ENCODE measurements at places on chromosomes 11 and 22.

DNA sequence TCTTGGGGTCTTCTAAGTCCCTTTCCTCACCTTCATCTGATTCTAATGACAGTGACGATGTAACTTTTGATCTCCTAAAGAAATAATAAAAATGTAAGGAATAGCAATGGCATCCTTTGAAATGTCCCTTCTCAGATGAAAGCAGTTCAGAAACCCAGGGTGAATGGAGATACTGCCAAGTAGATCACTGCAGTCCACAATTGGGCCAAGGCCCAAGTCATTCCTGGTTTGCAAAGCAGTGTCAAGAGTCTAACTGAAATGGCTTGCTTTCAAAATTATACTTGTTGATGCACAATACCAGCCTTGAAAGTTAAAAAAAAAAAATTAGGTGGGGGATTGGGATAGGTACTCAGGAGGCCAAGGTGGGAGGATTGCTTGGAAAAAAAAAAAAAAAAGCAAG, 20.4 kb downstream of the ASCC2 start:
- DNase-seq, result no peak

DNA sequence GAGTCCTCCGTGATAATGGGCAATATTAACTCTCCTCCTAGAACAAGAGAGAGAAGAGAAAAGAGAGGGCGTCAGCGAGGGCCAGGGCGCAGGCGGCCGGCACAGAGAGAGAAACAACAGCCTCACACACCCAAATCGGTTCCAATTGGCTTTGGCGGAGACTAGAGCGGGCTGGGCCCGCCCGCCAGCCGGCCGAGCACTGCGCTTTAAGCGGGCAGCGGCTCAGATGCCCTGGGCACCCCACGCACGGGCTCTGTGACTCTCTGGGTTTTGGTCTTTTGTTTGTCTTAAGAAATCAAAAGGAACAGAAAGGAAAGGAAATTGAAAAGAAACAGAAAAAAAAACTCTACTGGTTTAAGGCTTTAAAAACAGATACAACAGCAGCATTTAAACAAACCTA, 17.0 kb downstream of the SLC22A12 start:
- DNase-seq, result no peak

GRCh38 chr11:96306071-96306470, 36.9 kb downstream of the MAML2 start:
- no peak for DNase-seq

GRCh38 chr11:2198621-2199365, 27.2 kb upstream of the TH start:
- no peak for DNase-seq

GRCh38 chr22:44211946-44212930, 31.5 kb downstream of the PARVG start:
- no peak for DNase-seq

DNA sequence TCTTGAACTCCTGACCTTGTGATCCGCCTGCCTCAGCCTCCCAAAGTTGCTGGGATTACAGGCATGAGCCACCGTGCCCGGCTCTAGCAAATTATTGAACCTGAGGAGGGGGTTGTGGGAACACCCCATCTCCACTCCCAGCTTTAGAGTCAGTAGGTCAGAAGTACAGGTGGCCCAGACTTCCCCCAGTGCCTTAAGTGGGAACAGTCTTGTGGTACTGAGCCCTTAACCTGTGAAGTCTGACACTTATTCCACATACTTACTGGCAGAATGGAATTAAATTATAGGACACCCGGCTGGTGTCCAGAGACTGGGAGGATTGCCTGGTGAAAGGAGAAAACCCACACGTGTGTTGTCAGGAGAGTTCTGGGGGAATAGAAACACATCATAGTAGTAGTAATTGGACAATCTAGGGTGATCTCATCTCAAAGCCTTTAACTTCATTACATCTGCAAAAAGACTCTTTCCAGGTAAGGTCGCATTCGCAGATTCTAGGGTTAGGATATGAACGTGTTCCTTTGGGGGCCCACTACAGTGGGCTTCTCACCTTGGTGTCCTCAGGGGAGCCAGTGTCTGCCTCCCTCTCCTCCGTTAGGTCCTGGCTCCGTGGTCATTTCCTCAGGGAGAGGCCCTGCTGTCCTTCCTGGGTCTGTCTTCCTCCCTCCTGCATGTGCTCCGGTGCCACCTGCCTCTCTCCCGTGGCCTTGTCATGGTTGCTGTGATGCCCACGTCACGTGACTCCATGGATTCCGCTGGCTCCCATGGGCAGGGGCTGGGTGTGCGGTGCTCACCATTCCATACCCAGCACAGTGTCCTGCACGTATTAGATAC, 63.8 kb downstream of the BCR start:
- DNase-seq, result no peak

GRCh38 chr22:28052825-28053269, 133.8 kb upstream of the PITPNB start:
- DNase-seq, result no peak

DNA sequence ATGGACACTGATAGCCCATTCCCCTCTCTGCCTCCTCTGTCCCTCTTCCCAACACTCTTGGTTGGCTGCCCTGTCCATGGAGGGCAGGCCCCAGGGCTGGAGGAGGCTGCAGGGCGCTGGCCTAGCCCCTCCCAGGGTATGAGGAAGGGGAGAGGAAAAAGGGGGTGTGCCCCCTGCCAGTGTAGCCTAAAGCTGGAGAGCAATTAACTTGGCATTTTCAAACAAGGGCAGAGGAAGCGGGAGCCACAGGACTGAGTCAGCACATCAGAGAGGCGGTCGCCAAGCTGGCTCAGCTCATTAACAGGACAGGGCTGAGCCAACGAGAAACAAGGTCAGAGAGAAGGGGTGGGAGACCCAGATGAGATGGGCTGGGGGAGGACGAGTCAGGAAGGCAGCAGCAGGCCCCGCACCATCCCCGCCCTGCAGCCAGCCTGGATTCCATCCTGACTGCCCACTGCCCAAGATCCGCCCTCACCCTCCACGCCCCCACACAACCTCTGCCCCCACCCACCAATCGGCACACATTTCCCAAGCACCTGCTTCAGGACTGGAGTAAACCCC, 76.3 kb downstream of the BUD13 start:
- no peak for DNase-seq

DNA sequence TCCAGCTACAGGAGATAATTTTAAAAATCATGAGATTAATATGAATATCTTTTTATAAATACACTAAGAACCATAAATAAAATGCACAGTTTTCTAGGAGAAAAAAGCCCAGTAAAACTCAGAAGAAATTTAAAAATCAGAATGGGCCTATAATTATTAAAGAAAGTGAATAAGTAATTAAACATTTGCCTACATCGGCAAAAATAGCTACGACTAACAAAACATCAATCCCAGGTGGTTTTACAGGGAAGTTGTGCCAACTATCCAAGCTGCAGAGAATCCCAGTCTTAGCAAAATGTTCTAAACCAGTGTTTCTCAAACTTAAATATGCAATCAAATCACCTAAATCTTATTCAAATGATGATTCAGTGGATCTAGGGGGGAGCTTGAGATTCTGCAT, 180.0 kb downstream of the TRIM29 start:
- DNase-seq, result no peak

DNA sequence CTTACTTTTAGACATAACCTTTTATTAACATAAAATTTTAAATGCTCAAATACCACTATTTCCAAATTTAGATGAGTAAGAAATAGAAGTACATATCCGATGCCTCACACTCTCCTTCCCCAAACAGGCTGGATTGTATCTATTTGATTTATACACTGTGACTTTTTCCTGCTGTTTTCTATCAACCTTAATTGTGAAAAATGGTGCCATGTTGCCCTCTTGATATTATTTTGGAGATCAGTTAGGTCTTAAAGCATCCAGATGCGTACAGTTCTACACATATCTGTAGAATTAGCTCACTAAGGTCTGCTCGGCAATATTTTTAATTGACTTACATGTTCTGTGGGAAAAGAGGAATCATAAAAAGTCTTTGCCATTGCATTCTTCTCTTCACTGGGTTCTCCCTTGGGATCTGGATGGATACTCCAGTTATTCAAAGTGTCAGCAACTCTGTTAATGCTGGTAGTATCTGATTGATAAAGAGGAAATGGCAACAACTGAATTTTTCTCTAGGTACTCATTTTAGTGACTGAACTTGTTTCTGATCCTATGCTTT, 27.2 kb downstream of the EIF3M start:
- no peak for DNase-seq

GRCh38 chr11:63709336-63709884, 28.1 kb downstream of the RTN3 start:
- no peak for DNase-seq

- no peak for DNase-seq
Measured at GRCh38 chr22:36472689-36473088, 8.8 kb downstream of the TXN2 start.

- no peak for DNase-seq
Measured at GRCh38 chr22:48106215-48106614, 1343.8 kb downstream of the TBC1D22A start.

GRCh38 chr11:67614730-67615714, 8.3 kb downstream of the NDUFV1 start:
- DNase-seq, result no peak

DNA sequence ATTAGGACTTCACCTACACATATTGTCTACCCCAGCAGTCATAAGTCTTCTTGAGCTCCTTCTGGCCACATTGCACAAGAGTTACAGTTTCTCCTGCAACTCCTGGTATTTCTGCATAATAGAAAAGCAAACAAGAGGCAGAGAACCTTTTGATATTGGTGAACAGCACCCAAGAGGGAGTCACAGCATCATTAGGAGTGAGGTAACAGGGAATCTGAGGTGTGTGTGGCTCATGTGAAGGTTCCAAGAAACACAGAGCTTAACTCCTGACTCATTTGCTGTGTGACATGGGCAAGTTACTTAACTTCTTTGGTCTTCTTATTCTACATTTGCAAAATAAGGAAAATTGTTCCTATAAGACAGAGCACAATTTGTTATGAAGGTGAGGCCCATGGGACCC, 374.6 kb downstream of the INSC start:
- DNase-seq, result no peak

- DNase-seq, result no peak
Measured at GRCh38 chr11:62012451-62012831, 45.0 kb upstream of the FTH1 start.

- no peak for DNase-seq
Measured at GRCh38 chr11:27465629-27466028, 7.0 kb downstream of the LGR4 start.

DNA sequence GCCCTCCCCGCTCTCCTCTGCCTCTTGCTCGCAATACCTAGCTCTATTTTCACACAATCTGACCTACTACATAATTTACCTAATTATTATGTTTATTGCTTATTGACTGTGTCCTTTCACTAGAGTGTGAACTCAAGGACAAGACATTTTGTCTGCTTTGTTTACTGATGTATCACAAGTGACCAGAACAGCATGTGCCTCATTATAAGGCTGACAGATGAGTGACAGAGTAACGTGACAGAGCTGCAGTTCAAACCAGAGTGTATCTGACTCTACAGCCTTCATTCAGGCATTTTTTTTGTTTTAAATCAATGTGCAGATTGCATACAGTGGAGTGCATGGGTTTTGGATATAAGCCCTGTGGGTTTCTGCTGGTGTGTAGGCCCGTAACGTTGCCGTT, 82.0 kb upstream of the RAB1B start:
- no peak for DNase-seq

DNA sequence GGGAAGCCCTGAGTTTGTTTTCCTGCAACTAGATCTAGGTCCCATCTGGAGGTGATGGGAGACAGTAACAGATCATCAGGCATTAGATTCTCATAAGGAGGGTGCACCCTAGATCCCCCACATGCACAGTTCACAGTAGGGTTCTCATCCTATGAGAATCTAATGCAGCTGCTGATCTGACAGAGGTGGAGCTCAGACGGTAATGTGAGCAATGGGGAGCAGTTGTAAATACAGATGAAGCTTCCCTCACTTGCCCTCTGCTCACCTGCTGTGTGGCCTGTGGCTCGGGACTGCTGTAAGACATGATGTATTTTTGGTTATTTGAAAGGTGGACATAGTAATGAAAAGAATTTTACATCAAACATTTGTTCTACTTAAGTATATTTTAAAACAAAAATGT, 20.5 kb downstream of the FDX1 start:
- DNase-seq, result no peak

GRCh38 chr22:26226538-26227297, 57.5 kb downstream of the SEZ6L start:
- no peak for DNase-seq

GRCh38 chr11:63961608-63962412, 12.6 kb upstream of the COX8A start:
- DNase-seq, result no peak

DNA sequence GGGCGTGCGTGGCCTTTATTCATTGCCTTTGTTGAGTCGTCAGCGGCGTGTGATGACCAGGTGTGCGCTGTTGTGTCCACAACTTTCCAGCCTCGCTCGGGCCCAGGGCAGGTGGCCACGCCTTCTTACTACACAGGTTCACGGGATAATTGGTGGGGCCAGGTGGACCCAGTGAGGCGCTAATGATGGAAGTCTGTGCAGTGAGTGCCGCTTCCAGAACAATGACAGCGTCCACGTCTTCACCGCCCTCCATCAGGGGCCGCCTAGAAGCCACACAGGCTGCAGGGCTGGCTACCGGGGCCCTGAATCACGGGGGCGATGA, 1197.3 kb downstream of the BRD1 start:
- DNase-seq, result no peak

DNA sequence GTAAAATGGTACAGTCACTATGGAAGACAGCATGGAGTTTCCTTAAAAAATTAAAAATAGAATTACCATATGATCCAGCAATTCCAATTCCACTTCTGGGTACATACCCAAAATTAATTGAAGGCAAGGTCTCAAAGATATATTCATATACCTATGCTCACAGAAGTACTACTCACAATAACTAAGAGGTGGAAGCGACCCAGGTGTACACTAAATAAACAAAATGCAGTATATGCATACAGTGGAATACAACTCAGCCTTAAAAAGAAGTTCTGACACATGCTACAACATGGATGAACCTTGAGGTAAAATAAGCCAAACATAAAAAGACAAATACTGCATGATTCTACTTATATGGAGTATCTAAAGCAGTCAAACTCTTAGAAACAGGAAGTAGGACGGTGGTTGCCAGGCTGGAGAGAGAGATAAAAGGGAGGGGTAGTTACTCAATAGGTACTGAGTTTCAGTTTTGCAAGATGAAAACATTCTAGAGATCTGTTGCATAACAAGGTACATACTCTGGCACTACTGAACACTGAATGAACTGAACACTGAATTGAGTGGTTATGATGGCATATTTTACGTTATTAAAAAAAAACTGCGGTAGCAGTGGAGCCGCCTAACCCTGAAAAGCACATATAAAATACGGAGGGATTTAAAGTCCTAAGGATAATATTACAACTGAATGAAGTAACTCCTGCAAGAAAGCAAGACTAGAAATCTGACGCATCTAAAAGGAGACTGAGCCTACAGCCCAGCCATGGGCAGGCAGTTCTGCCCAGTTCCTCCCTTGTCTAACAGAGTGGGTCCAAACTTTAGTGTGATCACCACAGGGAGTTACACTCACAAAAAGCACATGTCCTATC, 12.8 kb downstream of the DGCR2 start:
- no peak for DNase-seq

- no peak for DNase-seq
Measured at GRCh38 chr11:68472778-68473177, 12.2 kb downstream of the PPP6R3 start.
